ENCODE measurements at places on chromosomes 11 and 22. TPM values are rescaled to one million over a fixed set of nuclear protein-coding genes. Genes with fewer than 3 reads are reported as not detected.

Gene MMP13
- total RNA-seq: not detected

Gene DUSP8
- total RNA-seq: 0.40 TPM

Gene APOL5
- total RNA-seq: not detected

Gene PGA5
- not detected for total RNA-seq

Gene MPPED2
- total RNA-seq: not detected

Gene OR52I1
- total RNA-seq: not detected

Gene P4HA3
- total RNA-seq: 40.7 TPM

Gene HORMAD2
- total RNA-seq: not detected

Gene ZNF215
- 4.6 TPM for total RNA-seq

Gene DCDC1
- total RNA-seq: not detected

Gene MS4A4A
- total RNA-seq: not detected

Gene PLAAT5
- total RNA-seq: not detected

Gene LIF
- total RNA-seq: 0.63 TPM

Data from pulmonary artery endothelial cell (primary cell).